Lower leg skin (tissue), 4 donors: ENCODE measurements at places on chromosomes 13 and 19. TPM values are rescaled to one million over a fixed set of nuclear protein-coding genes. Genes with fewer than 3 reads are reported as not detected.

Gene DNAAF3
- 0.71 TPM for total RNA-seq

Gene WTIP
- total RNA-seq = 16.3 TPM

Gene ANKLE1
- 0.30 TPM for total RNA-seq

GRCh38 chr19:50002386-50002960 lies 22.7 kb downstream of the VRK3 start:
- DNase-seq = no peak

DNA sequence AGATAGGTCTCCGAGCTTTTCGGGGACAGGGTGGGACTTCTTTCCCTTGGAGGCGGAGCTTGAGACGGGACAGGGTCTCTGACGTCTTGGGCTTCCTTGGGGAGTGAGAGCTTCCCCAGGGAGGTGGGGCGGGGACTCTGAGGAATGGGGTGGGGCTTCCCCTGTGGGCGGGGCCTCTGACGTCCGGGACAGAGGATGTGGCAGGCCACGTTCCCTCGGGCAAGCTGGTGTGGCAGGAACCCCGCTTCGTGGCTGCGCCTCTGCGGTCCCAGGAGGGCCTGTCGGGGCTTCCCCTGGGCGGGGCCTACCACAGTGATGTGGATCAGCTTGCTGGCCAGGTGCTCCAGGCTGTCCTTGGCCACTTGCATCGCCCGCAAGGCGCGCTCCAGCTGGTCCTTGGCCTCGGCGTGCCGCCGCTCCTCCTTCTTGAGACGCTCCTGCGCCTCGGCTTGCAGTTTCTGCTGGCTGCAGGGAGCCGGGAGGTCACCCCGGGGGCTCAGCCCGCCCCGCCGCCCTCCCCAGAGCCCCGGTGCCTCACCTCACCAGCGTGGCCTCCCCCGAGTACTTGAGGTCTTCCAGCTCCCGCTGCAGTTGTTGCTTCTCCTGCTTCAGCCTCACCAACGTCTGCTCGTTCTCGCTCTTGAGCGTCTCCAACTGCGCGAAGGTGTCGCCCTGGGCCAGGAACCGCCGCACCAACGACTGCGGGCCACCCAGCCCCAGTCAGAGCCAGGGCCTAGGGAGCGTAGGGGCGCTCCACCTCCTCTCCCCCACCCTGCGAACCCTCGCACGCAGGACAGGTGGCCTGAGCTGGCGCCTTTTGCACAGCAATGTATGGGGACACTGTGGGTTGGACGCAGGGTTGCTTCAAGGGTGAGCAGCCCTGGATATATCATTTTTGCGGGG lies 3.3 kb upstream of the RGL3 start:
- DNase-seq = peak; percentile 85

DNA sequence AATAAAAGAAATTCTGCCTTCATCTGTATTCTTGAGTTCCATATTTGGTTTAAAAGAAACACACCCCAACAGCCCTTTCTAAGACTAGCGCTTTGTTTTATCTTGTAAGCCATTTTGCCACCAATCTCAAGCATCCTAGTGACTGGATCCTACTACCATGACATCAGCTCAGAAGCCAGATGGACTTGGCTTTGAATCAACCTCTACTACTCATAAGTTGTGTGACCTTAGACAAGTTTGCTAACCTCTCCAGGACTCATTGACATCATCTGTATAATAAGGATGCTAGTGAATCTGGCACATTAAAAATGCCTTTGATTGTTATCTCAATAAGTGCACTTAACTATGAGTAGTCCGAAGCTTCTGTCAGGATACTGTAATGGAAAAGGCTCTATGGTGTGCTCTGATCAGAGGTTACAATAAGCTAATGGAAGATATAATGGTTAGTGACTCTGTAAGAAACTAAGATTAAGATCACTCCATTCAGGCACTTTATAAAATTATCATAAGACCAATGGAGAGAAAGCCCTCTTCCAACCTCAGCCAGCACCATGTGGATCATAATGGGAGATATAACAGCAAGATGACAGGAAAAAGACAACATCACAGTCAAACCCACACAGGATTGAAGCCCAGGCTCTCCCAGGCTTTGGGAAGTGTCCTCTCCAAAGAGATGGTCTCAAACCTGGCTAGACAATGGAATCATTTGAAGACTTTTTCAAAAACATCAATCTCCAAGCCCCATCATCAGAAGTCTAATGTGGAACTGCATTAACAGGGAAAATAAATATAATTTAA lies 180.6 kb upstream of the MIR17HG start:
- no peak for DNase-seq

DNA sequence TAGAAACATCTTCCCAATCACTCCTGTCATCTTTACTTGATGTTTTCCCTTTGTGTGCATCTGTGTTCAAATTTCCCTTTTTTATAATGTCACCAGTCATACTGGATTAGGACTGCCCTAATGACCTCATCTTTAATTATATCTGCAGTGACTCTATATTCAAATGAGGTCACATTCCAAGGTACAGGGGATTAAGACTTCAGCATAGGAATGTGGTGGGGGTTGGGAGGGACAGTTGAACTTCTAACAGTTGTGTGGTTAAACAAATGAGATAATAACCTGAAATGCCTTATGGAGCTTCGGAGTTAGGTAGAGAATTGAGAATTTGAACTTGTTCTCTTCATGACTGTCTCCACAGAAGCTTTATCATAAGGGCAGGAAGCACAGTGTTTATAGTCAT lies 23.0 kb downstream of the PAN3 start:
- DNase-seq = no peak
